ENCODE measurements at places on chromosomes 2 and 18.

GRCh38 chr2:227153758-227154486 is 10.1 kb downstream of the COL4A4 start:
- DNase-seq = no peak

DNA sequence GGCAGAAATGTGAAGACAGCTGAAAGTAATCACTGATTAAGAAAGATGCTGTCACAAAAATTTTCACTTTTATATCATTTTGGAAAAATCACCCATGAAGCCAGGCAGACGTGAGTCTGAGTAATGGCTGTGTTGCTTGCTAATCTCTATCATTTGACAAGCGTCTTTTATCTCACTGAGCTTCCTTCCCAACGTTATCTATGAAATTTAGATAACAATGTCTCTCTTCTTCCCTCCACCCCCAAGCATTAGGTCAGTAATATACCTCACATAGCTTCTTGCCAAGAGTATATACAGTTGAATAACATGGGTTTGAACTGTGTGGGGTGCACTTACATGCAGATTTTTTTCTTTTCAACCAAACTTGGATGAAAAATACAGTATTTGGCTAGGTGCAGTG is 388.6 kb upstream of the NRXN1 start:
- no peak for DNase-seq

DNA sequence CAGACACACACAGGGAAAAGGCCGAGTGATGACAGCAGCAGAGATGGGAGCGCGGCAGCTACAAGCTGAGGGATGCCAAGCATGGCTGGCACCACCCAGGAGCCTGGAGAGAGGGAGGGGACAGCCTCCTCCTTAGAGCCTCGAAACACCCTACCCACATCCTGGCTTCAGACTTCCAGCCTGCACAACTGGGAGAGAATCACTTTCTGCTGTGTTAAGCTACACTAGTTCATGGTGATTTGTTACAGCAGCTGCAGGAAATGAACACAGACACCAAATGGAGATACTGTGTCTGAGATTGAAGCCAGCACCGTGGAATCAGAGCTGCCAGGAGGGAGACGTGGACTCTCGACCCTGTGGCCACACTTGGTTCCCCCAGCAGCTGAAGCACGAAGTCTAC is 27.5 kb upstream of the FOSL2 start:
- no peak for DNase-seq

DNA sequence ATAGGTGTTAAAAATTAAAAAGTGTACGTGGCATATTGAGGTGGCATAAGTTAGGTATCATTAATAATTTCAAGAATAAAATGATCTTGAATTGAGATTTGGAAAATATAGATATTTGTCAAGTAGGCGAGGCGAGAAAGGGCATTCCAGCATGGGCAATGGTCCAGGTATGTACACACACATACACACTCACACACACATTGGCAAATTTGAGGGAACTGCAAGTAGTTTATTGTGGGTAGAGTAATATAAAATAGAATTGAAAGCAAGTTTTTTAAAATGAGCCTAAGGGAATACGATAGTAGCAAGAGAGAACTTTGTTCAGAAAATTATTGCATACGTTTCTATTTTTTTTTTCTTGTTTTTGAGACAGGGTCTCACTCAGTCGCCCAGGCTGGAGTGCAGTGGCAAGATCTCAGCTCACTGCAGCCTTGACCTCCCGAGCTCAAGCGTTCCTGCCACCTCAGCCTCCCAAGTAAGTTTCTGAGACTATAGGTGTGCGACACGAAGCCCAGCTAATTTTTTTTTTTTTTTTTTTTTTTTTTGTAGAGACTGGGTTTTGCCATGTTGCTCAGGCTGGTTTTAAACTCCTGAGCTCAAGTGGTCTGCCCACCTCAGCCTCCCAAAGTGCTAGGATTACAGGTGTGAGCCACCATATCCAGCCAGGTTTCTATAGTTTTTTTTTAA is 96.7 kb upstream of the SLC39A10 start:
- DNase-seq = no peak

GRCh38 chr2:8133363-8133762 is 548.5 kb upstream of the ID2 start:
- no peak for DNase-seq

Measured in activated naive CD8-positive, alpha-beta T cell treated with anti-CD3 and anti-CD28 coated beads, Interleukin-2, amount 50 U/mL, for 24 hours (primary cell).